ENCODE measurements at places on chromosomes 5 and 9.

DNA sequence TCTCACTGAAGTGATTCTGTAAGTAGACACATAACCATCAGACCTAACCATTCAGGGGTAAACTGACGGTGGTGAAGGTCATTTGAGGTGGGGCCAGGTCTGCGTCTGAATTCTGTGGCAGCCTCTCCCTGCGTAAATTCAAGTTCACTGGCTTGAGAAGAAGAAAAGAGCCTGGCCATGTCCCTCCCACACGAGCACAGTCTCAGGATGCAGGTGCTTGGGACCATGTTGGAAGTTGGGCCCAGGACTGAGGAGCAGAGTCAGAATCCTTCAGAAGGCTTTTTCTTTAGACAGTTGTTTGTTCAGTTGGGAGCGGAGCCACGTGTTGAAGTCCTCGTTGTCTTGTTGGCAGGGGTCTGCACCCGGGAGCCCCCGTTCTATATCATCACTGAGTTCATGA lies 24.1 kb downstream of the QRFP start:
- no peak for DNase-seq

DNA sequence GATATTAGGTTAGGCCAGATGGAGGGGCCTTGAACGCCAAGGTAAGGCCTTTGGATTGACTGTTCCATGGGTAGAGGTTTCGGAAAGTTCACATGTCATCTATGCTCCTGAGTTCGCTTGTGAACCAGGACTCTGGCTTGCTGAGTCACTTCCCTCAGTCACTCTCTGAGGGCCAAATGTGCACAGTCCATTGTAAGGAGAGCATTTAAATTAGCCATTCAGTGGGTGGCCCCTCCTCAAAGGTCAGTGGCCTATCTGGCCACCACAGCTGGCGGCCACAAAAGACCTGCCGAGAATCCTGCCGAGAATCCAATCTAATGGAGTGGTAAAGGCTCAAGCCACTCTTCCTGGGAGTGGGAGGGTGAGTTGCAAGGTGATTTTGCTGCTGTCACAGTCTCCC lies 58.9 kb upstream of the ARAP3 start:
- DNase-seq: no peak

DNA sequence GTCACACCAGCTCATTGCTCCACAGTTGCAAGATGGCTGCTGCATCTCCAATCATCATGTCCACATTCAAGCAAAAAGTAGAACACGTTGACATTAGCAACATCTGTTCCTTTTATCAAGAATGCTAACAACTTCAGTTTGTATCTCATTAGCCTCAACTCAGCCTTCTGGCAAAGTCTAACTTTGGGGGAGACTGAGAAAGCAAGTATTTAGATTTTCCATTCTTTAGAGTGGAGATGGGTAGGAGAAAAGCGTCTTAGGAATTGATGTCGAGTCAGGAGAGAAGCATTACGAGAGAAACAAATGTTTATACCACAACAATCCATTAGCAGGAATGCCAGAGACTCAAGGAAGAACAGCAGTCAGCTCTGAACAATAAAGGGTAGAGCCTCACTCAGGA lies 446.3 kb downstream of the ENC1 start:
- no peak for DNase-seq

GRCh38 chr5:143341807-143342570 lies 61.5 kb downstream of the NR3C1 start:
- DNase-seq: no peak

GRCh38 chr5:15009420-15009819 lies 137.8 kb upstream of the ANKH start:
- DNase-seq: no peak

DNA sequence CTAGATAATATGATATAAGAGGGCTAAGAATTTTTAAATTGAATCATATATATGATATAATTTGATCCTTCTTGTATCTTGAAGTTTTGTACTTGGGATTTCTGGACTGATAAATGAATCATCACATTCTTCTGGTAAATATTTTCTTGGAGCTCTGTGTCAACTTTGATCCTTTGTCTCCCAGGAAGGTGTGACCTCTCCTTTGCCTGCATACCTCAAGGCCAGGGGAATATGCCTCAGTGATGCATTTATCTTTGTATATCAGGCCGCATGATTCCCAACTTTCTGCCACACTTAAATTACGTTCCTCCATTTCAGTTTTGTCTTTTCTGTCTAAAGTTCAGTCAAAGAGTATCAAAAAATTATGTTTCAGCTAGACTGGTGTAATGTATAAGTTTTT lies 101.2 kb downstream of the NLN start:
- DNase-seq: no peak

- no peak for DNase-seq
Measured at GRCh38 chr5:141735823-141736222, 53.8 kb upstream of the ARAP3 start.

DNA sequence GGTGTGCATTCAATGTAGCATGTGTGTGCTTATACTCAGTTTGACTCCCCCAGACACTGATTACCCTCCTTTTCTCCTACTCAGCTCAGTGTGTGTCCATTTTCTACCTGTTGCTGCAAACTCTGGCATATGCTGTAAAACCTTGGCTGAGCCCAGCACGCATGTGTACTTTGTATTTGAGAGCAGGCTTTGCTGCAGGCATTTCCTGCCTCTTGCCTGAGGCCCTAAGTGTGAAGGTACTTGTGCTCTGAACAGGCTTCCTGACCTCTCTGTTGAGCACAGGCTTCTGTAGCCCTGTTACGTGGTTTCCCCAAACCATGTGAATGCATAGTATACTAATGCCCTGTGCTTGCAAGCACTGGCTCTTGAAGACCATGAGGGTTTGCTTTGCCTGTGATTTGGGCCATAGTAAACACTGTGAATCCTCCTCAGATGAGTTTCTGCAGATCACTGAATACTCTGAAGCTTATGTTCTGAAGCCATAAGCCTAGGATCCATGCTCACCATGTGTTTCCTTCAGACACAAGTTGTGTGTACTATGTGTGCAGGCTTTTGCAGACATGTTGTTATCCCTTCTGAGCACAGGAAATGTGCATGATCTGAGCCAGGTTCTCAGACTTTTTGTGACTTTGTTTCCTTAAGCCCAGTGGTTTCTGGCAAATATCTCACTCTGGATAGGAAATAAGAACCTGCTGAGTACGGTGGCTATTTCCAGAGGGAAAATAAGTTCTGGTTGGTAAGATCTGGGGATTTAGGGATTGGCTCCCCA lies 124.9 kb upstream of the RUSC2 start:
- no peak for DNase-seq

- DNase-seq: no peak
Measured at GRCh38 chr5:135156337-135156714, 122.3 kb upstream of the PITX1 start.

- no peak for DNase-seq
Measured at GRCh38 chr5:178794433-178794832, 64.0 kb upstream of the ZNF354A start.

GRCh38 chr9:26722755-26723154 lies 169.8 kb downstream of the CAAP1 start:
- no peak for DNase-seq

DNA sequence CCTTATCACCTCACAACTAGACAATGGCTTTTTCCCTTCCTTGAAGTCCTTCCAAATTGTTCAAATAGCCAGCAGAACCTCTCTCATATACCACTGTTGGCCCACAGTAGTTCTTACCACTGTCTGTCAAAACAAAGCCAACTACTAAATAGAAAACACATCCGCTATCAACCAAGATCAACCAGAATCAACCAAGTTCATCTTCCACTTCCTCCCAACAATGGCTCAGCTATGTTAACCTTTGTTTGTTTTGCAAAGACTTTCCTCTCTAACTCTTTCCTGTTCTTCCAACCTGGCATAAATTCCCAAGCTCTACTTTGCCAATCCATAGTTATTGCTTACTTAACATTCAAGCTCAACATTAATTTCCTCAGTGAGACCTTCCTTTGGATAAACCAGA lies 15.2 kb downstream of the ELL2 start:
- no peak for DNase-seq

GRCh38 chr5:9160747-9161146 lies 385.1 kb downstream of the SEMA5A start:
- no peak for DNase-seq

DNA sequence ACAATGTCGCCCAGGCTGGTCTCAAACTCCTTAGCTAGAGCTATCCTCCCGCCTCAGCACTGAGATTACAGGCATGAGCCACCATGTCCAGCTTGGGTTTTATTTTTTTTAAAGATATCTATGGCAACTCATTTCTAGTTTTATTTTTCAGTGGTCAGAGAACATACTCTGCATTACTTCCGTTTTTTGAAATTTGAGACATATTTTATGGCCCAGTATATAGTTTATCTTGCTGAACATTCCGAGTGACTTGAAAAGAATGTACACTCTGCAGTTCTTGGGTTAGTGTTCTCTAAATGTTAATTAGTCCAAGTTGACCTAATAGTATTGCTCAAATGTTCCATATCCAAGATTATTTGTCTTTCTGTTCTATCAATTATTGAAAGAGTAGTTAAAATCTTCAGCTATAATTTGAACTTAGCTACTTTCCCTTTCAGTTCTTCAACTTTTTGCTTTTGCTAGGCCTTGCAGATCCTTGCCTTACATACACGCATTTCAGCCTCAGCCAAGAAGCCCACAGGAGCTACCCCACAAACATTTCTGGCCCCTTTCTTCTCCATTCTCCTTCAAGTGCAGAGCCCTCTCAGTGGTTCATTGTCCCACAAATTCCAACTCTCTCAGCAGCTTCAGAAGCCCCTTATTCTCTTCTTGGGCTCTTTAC lies 22.3 kb upstream of the SNAPC3 start:
- DNase-seq: no peak

DNA sequence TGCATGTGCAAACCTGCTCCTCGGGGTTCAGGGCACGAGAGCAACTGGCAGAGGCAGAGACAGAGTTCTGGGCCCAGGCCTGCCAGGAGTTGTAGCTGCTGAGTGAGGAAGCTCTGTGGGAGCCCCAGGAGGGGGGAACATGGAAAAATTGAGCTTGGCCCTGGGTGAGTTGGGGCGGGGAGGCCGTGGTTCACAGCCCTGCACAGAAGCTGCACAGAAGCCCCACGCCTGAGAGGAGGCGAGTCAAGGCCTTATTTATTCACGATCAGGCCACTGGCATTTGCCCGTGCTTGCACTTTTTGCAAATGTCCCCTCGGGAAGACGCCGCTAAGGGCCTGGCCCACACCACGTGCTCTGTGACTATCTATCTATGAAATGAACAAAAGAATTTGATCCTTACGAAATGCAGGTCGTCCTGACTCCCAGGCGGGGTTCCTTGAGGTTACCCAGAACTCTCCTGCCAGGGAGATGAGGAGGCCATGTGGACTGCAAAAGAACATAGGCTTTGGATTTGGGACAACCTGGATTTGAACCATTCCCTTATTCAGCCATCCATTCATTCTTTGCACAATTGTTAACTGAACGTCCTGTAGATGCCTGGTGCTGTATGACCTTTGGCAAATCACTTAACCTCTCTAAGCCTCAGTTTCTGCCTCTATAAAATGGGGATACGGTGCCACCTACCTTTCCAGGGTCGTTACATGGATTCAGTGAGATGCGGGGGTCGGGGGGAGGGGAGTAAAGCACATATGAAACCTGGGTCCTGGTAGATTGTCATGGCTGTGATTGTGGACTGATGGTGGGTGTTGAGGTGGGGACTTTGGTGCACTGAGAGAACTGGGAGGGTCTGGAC lies 17.9 kb downstream of the COL27A1 start:
- no peak for DNase-seq

DNA sequence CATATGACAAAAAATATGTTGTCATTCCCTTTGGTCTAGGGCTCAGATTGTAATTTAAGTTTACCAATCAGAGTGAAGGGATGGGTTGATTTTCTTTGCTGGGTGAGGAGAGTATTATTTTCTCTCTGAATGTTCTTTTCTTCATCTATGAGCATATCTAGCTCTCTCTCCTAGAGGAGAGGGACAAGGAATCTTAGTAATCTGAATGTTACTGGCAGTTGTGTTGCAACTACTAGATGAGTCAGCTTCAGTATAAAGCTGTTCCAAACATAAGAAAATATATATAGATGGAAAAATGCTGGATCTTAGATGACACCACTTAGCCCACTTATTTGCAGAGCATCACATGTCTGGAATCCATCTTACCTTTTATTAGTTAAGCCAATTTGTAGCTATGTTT lies 259.3 kb downstream of the TUSC1 start:
- no peak for DNase-seq

- no peak for DNase-seq
Measured at GRCh38 chr5:80185095-80185494, 70.8 kb downstream of the SERINC5 start.

DNA sequence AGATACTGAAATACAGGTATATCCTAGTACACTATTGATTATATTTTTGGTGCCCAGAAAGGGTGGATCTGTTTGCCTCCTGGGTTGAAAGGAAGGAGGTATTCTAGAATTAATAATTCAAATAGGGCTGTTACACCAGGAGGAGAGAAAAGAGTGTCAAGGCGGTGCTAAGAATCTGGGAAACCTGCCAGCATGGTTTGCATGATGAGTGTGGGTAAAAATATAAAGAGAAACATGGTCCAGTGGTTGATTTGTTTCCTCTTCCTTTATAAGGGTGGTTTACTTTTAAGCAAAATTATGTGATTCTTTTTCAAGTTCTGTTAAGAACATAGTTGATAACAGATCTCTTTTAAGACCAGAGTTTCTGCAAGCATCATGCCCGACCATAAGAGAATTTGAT lies 69.4 kb upstream of the NFIB start:
- DNase-seq: no peak

GRCh38 chr9:35951736-35952135 lies 6.2 kb downstream of the OR2S2 start:
- no peak for DNase-seq

GRCh38 chr9:23412046-23412445 lies 414.0 kb downstream of the ELAVL2 start:
- no peak for DNase-seq

GRCh38 chr9:9950813-9951212 lies 662.0 kb downstream of the PTPRD start:
- no peak for DNase-seq

- DNase-seq: no peak
Measured at GRCh38 chr9:100515578-100516494, 42.9 kb downstream of the TMEFF1 start.

DNA sequence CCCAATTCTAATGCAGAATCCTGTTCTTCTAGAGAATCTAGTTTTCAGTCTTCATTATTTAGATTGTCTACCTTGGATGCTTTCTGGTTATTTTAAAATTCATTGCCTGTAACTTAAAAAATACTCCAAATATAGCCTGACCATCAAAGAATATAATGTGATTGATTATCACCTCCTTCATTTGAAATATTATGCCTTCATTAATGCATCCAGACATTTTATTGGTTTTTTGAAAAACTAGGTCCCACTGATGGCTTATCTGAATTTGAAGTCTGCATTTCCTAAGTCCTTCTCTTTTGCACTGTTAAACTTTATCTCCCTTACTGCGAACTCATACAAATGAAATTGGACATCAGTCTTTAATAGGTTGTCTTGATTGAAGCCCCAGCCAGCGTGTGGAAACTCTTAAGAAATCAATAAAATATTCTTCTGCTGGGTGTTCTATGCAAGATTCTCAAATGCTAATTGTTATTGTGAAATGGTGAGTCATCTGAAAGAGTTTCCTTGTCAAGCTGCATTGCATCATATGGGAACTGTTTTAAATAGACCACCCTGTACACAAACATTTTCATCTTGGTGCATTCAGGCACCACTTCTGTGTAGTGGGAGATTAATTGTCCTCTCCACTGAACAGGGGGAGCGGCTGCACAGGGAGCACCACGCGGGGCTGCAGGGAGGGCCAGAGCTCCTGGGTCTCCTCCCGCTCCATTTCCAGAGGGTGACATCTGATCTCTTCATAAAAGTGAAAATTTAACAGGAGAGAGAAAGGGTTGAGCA lies 92.3 kb upstream of the FANCC start:
- DNase-seq: no peak

GRCh38 chr5:64690104-64690416 lies 243 bp upstream of the SHISAL2B start:
- DNase-seq: no peak
